ENCODE measurements at places on chromosomes 5 and 9.
A peak's percentile ranks its signal among the peaks of the same experiment; 100 is the strongest.

DNA sequence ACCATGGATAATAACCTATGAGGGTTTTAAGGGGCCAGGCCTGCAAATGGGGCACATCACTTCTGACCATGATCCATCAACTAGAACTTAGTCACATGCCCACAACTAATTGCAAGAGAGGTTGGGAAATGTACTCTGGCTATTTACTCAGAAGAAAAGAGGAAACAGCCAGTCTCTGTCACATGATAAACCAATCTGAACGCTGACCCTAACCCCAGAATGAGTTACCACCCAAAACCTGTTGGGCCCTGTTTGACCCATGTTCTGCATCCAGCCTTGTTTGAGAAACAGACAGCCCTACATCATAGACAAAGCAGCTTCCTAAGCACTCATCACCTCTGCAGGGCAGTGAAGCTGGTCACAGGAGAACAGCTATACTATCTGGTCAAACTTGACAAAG, 5.8 kb downstream of the MACROH2A1 start:
- DNase-seq: no peak

DNA sequence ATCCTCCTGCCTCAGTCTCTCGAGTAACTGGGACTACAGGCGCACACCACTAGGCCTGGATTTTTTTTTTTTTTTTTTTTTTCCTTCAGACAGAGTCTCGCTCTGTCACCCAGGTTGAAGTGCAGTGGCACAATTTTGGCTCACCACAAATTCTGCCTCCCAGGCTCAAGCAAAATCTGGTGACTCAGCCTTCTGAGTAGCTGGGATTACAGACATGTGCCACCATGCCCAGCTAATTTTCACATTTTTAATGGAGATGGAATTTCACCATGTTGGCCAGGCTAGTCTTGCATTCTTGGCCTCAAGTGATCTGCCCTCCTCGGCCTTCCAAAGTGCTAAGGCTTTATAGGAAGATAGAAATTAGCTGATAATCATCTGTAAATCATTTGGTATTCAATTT, 43.9 kb downstream of the NSA2 start:
- no peak for DNase-seq

DNA sequence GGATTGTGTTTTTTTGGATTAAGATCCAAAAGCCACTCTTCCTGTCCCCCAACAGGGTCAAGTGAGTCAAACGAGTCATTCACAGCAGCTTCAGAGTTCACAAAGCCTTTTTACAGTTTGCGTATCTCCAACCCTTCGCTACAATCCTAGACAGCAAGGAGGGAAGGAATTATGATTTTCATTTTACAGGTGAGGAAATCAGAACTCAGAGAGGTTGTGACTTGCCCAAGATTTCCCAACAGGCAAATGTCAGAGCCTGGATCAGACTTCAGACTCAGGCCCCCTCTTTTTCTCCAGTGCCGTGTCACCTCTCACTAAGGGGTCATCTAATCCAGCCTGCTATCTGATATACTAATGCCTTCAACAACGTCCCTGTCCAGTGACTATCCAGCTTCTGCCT, 72.1 kb upstream of the XPA start:
- DNase-seq: no peak

GRCh38 chr5:159533197-159533596, 202.9 kb upstream of the IL12B start:
- DNase-seq: no peak

DNA sequence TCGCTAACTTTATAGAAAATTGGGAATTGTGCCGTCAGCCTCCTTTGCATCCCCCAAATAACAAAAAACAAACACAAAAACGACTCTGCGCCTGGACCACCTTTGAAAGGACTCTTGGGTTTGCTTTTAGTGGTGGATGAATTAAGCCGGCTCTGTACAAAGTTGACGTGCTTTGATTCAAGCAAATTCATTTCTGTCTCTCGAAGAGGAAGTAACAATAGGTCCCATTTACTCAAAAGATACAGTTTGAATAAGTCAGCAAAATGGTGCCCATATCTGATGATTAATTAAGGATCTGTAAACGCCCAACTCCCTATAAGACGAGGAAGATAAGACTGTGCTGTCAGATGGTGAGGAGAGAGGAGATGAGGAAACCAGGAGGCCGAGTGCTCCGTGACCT, 67.8 kb downstream of the AK8 start:
- DNase-seq: no peak

GRCh38 chr9:4325113-4325512, 25.2 kb upstream of the GLIS3 start:
- DNase-seq: no peak

- DNase-seq: no peak
These were observed 49.5 kb downstream of the TJP2 start for GRCh38 chr9:69223605-69224004.

DNA sequence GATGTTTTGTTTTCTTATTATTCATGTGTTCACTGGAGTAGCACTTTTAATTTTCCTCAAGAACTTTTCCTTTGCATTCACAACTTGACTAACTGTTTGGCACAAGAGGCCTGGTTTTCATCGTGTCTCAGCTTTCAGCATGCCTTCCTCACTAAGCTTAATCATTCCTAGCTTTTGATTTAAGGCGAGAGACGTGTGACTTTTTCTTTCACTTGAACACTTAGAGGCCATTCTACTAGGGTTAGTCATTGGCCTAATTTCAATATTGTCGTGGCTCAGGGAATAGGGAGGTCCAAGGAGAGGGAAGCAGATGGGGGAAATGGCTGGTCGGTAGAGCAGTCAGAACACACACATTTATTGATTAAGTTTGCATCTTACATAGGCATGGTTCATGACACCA, 94.0 kb downstream of the ZNF462 start:
- no peak for DNase-seq

GRCh38 chr5:55903121-55903701, 52.1 kb downstream of the IL31RA start:
- DNase-seq: peak; percentile 75

DNA sequence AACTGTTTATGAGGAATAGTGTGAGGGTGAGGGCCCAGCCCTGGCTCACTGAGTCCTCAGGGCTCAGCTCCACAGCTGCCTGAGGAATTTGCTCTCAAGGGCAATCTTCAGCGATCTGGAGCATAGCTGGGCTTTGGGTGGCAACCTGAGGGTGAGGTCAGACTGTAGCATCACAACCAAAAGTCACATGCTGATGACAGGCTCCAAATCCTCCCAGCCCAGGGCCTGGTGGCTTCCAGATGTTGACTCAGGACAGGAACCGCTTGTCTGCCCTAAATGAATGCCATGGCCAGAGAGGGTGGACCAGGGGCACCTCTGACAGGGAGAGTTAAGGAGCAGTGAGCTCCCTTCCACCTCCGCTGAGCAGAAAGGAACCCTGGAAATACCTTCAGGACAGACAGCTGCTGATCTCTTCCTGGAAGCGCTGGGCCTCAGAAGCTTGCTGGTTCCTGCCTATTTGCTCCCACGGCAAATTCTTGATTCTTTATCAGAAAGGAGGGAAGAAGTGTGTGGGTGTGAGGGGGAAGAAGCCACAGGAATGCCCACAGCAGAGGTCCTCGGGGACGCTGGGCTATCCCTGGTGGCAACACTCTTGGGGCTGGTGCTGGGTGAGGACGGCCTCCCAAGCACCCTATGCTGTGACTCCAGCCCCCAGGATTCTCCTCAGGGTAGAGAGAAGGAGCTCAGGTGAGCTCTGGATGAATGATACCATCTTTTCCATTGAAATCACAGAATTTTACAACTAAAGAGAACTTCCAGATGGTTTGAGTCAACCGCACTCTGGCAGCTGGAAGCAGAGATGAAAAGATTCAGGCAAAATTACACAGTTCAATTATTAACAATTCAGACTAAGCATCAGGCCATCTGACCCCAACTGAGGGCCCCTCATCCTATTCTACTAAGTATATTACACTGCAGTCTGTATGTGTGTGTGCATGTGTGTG, 13.8 kb upstream of the CTSL start:
- DNase-seq: no peak

DNA sequence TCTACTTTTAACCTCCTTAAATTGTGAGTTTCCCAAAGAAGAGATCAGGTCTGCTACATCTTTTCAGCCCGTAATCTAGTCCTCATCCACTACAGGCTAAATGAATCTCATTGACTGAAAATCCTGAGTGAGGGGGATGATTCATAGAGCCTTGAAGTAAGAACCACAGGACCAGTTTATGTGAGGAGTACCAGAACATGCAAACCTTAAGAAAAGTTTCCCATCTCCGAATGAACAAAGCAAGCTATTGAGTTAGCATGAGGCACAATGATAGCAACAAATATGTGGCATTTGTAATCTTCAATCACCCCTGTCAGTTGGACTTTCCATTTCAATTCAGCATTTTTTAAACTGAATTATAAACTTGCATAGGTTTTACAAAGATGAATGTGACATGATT, 197.0 kb downstream of the ALDH1A1 start:
- no peak for DNase-seq

DNA sequence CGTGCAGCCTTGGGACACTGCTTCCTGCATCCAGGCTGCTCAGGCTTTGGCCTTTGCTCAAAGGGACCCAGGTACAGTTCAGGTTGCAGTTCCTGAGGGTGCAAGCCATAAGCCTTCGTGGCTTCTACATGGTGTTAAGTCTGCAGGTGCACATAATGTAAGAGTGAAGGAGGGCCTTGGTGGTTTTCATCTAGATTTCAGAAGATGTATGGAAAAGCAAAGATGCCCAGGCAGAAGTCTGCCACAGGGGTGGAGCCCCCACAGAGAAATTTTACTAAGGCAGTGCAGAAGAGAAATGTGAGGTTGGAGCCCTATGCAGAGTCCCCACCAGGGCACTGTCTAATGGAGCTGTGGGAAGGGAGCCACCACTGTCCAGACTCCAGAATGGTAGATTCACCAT, 200.9 kb downstream of the ICE1 start:
- DNase-seq: no peak

GRCh38 chr5:119368238-119368630, 12.4 kb downstream of the TNFAIP8 start:
- peak; percentile 87 for DNase-seq

DNA sequence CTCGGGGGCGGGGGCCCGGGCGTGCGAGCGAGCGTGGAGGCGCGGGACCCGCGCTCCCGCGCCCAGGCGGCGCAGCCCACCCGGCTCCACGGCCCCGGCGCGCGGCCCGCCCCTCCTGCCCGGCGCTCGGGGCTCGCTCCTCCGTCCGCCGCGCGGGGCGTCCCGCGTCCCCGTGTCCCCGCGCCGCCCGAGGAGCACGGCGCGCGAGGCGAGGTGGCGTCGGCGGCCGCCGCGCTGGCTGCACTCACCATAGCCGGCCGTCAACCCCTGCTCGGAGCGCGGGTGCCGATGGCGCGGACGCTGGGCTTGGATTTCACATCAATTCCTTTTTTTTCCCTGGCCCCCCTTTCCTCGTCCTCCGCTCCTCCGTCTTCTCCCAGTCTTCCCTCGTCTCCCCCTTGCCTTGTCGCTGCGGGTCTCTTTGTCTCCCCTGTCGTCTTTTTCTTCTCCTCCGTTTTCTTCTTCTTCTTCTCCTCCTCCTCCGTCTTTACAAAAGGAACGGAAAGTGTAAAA, 494 bp downstream of the PTCH1 start:
- no peak for DNase-seq

- no peak for DNase-seq
These were observed 54.7 kb downstream of the ANXA2R start for GRCh38 chr5:42985129-42986037.

GRCh38 chr9:137280474-137281344, 3.2 kb downstream of the TOR4A start:
- no peak for DNase-seq

GRCh38 chr5:67636091-67636490, 439.5 kb upstream of the CD180 start:
- no peak for DNase-seq

DNA sequence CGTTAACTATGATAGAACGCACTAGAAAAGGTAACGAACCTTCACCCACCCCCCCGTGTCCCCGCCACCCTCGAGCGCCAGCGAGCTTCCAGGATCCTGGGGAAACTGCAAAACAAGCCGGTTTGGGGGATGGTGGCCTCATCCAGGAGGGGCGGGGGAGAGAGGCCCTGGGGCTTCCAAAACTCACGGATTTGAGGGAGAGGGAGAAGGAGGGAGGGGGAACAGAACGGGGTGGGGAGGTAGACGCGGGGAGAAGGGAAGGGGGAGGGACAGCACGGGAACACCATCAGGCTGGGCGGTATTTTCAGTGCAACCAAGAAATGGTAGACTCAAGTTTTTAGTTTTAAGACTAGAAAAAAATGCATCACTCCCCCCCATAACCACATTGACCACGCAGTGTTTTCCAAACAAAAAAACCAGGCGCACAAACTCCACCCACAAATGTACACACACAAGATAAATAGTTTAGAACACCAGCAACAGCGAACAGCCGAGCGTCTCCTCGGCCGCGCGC, 1.4 kb downstream of the NRARP start:
- no peak for DNase-seq

GRCh38 chr5:168877132-168877892, 298.1 kb upstream of the PANK3 start:
- no peak for DNase-seq

DNA sequence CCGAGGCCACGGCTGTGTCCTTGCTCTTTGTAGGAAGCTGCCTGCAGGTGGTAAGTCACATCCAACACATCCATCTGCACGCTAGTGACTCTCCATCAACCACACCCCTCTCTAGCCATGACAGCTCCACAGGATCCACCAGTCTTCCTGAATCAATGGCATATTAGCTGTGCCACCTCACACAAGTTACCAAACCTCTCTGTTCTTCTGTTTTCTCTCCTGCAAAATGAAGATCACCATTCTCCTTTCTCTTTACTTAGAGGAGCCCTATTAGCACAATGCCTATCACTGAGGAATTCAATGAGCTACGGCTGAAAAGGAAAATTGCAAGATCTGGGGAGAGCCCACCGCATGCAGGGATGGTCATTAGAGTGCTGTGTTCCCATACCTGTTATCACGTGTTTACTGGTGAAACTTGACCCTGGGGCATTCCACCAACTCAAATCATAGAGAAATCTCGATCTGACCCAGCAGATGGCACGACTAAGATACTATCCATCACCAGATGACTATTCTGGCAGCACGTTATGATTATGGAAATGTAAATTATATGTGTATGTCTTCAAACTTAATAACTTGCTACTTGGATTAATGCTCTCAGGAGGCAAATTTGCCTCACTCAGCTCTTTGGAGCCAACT, 20.9 kb downstream of the WHRN start:
- no peak for DNase-seq

- no peak for DNase-seq
These were observed 222.4 kb downstream of the MAPKAP1 start for GRCh38 chr9:125484350-125485282.

GRCh38 chr9:35510754-35511428, 21.0 kb downstream of the RUSC2 start:
- DNase-seq: no peak

Data from CD4-positive, alpha-beta T cell treated with Interleukin-2 at 100 ng/mL for 4 hours (primary cell).